Activated CD8-positive, alpha-beta T cell treated with anti-CD3 and anti-CD28 coated beads, Interleukin-2, amount 10 ng/mL, durations not matched to agents 7 days and 5 days (primary cell): ENCODE measurements at places on chromosomes 5 and 9. TPM values are rescaled to one million over a fixed set of nuclear protein-coding genes. Genes with fewer than 3 reads are reported as not detected.

DNA sequence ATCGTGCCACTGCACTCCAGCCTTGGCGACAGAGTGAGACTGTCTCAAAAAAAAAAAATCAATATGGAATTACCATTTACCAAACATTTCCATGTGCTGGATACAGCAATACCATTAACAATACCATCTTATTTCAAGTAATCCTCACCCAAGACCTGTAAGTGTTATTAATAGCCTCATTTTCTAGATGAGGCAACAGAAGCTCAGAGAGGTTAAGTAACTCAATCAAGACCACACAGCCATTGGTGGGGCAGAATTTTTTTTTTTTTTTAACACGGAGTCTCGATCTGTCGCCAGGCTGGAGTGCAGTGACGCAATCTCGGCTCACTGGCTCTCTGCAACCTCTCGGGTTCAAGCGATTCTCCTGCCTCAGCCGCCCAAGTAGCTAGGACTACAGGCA lies 3.6 kb upstream of the FIBCD1 start:
- DNase-seq, result no peak

The SNCAIP gene
- total RNA-seq, result not detected

The SHOC1 gene
- not detected for total RNA-seq

- DNase-seq, result no peak
These were observed 109.6 kb upstream of the RPS23 start for GRCh38 chr5:82387819-82388166.

The FYB1 gene
- 198 TPM for total RNA-seq

GRCh38 chr9:90880669-90881068 lies 79.0 kb downstream of the SYK start:
- DNase-seq, result no peak

DNA sequence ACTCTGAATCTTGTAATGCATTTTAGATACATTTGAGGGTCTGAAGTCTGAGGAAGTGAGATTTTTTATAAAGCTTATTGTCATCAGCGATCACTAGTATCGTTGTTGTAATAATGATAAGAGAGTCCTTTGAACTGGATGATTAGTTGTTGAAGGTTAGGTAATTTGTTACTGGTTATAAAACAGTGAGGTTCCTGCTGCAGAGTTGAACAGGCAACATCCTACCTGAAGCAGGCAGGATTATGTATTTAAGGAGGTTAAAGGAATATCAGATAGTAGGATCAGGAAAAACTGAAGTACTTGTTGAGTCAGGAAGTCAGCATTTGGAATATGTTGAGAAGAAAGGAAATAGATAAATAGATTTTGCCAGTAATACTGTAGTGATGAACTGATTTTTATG lies 106.7 kb downstream of the VPS13A start:
- no peak for DNase-seq
